T-helper 17 cell (primary cell): ENCODE measurements at places on chromosomes 6 and 20. TPM values are rescaled to one million over a fixed set of nuclear protein-coding genes. Genes with fewer than 3 reads are reported as not detected.

DNA sequence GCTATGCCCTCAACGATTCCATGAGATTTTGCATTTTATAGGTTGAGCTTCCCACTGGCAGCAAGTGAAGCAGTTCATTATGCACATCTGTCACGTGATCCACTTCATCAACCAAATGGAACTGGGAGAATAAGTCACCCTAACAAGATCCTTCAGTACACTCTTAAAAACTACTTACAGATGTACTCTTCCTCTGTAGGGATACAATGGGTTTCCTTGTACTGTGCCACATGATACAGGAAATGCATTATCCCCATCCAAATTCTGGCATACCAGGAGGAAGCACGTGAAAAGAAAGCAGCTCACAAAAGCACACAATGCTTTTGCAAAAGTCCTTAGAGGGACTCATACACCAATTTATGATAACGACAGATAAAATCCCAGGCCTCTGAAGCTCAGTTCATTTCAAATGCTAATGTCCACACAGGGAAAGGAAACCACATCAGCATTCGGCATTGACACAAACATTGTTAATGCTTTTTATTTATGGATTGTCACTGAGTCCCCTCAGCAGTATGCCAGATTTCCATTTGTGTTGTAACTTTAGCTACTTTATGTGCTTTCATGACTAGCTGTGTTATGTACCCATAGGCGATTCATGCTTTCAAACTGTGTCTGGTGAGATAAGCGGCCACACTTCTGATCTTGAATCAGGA is 58.1 kb upstream of the REV3L start:
- H3K4me1 ChIP-seq: peaks cover 9% of the 10 kb centered on the region
- no peaks in the 10 kb centered on the region for H3K27me3 ChIP-seq
- no peaks in the 10 kb centered on the region for H3K36me3 ChIP-seq
- H3K4me3 ChIP-seq: no peak overlapping the region
- H3K27ac ChIP-seq: no peak overlapping the region
- no peak for DNase-seq

GRCh38 chr6:134373282-134373922 is 55.5 kb upstream of the SGK1 start:
- no peak for DNase-seq
- no peak overlapping the region for H3K4me3 ChIP-seq
- no peaks in the 10 kb centered on the region for H3K36me3 ChIP-seq
- peak overlapping the region; percentile 80 for H3K27ac ChIP-seq
- H3K27me3 ChIP-seq: no peaks in the 10 kb centered on the region

DNA sequence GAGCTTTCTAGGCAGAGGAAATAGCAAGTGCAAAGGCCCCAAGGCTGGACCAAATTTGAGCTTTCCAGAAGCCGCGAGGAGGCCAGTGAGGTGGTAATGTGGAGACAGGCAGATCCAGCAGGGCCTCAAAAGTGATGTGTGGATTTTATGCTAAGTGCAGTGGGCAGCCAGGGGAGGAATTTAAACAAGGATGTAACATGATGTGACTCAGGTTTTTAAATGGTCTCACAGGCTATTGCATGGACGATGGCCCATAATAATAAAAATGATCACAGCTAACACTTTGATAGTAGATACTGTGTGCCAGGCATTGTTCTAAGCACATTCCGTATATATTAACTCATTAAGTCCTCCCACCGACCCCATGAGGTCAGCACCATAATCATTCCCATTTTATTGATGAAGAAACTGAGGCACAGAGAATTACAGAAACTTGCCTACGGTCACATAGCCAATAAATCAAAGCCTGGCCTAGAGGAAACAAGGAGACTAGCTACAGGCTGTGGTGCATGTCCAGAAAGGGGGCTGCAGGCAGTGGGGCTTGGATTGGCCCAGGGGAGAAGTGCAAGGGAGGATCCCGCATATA is 18.0 kb upstream of the PREX1 start:
- no peaks in the 10 kb centered on the region for H3K36me3 ChIP-seq
- H3K27ac ChIP-seq: no peak overlapping the region
- no peak overlapping the region for H3K4me3 ChIP-seq

DNA sequence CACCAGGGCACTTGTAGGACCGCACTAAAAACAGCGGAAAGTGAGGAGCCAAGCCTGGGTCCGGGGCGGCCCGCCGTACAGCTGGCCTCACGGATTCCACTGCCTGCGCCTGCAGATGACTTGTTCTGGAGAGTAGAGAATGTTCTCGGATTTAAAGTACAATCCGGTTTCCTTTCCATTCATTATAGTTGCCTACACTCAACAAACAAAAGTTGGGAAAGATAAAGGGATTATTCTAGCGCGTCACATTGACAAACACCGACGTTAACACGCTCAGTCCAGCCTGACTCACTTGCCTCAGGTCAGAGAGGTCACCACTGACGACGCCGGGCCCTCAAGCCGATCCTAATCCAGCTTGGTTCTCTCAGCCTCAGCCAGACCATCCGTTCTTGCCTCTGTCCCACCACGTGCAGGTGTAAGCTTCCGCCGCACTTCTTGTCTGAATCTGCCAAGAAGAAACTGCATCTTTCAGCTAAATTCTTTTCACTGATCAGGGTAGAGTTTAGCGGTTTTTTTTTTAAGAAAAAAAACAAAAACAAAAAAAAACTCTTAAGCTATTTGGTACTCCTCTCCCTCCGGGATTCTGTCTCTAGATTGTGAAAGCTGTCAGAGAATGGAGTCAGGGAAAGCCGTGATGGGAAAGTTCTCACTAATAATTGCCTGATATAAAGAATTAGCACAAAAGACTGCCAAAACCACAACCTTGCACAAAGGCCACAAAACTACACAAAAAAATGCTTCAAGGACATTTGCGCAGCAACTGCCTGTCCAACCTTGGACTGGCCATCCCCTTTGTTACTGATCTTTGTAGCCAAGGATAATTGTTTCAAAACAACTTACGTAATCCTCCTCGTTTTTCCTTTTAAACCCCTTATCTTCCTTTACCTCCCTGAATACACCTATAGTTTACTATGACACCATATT is 1.1 kb upstream of the PHF10 start:
- DNase-seq: no peak
- peak overlapping the region; percentile 79 for H3K27ac ChIP-seq

- peak overlapping the region; percentile 66 for H3K4me3 ChIP-seq
- peaks cover 20% of the 10 kb centered on the region for H3K4me1 ChIP-seq
- no peaks in the 10 kb centered on the region for H3K36me3 ChIP-seq
- H3K27me3 ChIP-seq: no peaks in the 10 kb centered on the region
Observed at GRCh38 chr6:156167625-156168071, 609.5 kb upstream of the ARID1B start.

DNA sequence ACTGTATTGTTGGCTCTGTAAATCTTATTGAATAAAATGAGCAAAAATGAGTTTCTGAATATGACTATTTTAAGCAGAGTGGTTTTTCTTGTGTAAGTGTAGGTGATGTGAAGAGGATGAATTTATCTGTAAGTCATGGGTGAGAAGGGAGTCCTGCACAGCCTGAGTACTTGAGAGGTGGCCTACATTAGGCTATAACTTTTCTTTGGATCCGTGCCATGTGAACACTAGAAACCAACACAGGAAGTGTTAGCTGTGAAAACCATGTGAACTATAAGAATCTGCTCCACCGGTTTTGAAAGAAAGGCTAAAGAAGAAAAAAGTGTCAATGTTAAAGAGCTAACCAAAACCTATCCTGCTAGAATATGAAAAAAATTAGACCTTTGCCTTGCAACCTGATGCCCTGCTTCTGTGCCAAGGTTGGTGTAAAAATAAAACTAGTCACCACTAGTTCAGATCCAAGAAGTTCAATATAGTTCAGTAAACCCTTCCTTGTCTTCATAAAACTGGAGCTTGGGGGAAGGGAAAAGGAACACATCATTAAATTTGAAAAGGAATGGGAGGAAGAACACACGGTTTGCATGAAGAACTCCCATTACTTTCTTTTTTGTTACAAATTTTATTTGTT is 21.3 kb downstream of the PLCB1 start:
- H3K27me3 ChIP-seq: no peaks in the 10 kb centered on the region
- H3K4me1 ChIP-seq: peaks cover 57% of the 10 kb centered on the region
- H3K36me3 ChIP-seq: no peaks in the 10 kb centered on the region
- H3K27ac ChIP-seq: peak overlapping the region; percentile 66

DNA sequence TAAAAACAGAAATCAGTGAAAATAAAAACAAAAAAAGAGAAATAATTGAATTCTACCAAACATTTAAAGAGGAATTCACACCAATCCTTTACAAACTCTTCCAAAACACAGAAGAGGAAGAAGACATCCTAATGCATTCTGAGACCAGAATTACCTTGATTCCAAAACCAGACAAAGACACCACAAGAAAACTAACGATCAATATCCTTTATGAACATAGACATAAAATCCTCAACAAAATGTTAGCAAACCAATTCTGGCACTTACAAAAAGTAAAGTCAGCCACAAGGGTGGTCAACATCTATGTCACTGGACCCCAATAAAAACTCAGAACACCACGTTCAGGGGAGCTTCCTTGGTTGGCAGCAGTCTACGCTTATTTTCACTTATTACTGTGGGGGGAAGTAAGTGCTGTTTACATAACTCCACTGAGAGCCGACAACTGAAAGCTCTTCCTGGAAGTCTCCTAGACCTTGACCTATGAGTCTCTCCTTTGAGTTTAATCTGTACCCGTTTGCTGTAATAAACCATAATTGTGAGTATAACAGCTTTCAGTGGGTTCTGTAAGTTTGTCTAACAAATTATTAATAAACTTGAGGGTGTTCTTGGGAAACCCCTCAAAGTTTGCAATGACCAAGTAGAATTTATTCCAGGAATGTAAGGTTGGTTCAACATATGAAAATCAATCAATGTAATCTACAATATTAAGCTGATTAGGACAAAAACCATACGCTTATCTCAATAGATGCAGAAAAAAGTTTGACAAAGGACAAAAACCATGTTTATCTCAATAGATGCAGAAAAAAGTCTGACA is 24.5 kb downstream of the GZF1 start:
- H3K4me3 ChIP-seq: no peak overlapping the region
- no peak overlapping the region for H3K27ac ChIP-seq
- peaks cover 5% of the 10 kb centered on the region for H3K4me1 ChIP-seq
- no peak for DNase-seq

DNA sequence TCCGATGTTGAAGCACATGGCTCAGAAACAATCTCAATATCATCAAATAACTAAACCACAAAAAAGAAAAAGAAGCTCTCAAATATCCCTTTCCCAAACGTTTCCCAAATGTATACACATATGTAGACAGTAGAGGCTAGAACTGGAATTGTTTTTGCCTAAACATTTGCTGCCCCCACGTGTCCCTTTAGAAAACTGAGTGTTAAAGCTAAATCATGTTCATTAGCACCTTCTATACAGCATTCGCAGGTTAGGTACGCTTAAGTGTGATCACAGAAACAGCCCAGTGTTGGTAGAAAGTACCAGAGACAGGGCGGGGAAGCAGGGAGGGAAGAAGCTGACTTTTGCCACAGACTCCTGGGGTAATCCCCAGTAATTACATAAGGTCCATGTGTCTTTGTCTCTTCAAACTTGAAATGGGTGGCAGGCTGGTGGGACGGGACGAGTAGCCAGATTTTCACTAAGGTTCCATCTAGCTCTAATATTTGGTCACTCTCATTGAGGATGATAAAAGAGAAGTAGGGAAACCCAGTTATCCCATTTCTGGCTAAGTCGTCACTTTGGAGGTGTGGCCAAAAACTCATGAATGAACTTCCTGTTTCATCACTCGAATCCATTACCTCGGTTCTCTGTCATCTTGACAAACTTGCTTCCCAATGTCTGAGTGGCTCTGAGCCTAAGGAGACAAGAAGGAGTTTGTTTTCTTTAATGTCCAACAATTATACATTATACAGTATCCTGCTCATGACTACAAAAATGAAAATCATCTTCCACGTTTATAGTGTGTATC is 15.0 kb upstream of the TFAP2A start:
- H3K4me1 ChIP-seq: peaks cover 7% of the 10 kb centered on the region
- DNase-seq: no peak
- peaks cover 52% of the 10 kb centered on the region for H3K27me3 ChIP-seq
- peaks cover 5% of the 10 kb centered on the region for H3K36me3 ChIP-seq

DNA sequence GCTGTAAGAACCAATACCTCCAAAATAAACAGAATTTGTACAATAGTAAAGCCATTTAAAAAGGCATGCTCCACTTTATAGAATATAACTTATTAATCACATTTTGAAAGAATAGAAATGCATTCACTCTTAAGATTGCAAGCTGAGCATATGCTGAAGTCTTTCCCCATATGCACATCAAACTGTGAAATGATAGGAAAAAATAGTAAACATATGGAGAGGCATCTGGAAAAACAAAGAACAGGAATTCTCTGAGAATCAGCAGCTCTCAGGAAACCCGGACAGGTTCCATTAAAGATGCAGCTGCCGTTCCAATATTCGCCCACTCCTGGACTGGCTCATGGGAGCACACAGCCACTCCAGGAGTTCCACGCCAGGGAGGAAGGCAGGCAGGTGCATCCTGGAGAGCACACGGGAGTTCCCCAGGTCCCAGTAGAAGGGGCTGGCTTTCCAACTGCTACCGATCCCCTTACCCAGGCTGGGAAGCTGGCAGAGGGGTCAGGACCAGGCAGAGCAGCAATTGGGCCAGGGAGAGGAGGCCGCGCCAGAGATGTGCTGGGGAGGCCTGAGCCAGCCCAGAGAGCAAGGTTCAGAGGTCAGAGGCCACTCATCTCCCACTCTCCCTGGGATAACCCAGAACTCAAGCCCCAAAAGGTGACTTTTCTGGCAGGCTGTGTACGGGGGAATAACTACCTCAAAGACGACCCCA is 111.1 kb downstream of the DLL1 start:
- H3K27me3 ChIP-seq: no peaks in the 10 kb centered on the region
- peaks cover 3% of the 10 kb centered on the region for H3K36me3 ChIP-seq
- no peak for DNase-seq
- no peak overlapping the region for H3K27ac ChIP-seq

DNA sequence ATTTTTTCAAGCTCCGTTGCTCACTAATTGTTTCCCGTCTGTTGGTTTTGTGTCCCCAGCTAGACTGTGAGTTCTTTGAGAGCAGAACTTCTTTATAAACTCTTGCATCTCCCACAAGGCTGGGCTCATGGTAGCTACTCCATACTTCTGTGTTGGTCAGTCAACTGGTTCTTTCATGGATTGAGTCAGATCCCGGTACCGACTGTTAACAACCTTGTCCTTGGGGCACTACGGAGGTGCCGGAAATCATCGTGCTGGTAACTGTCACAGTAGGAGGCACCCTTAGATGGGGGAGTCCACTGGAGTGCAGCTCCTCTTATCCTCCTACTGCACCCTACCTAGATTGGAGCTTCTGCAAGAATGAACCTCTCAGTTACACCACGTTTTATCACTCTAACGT is 8.6 kb upstream of the STX16 start:
- H3K27ac ChIP-seq: no peak overlapping the region
- peaks cover 53% of the 10 kb centered on the region for H3K27me3 ChIP-seq
- H3K36me3 ChIP-seq: peaks cover 6% of the 10 kb centered on the region
- DNase-seq: no peak
- peaks cover 5% of the 10 kb centered on the region for H3K4me1 ChIP-seq

ASIP gene
- not detected for total RNA-seq

SAYSD1 gene
- 12.1 TPM for total RNA-seq

POPDC3 gene
- total RNA-seq: not detected

DLL1 gene
- 1.3 TPM for total RNA-seq

BANF2 gene
- total RNA-seq: not detected

GTSF1L gene
- total RNA-seq: not detected

FNDC1 gene
- total RNA-seq: not detected
